Body of pancreas (tissue), 4 donors: ENCODE measurements at places on chromosomes 16 and 17. TPM values are rescaled to one million over a fixed set of nuclear protein-coding genes. Genes with fewer than 3 reads are reported as not detected.

DNA sequence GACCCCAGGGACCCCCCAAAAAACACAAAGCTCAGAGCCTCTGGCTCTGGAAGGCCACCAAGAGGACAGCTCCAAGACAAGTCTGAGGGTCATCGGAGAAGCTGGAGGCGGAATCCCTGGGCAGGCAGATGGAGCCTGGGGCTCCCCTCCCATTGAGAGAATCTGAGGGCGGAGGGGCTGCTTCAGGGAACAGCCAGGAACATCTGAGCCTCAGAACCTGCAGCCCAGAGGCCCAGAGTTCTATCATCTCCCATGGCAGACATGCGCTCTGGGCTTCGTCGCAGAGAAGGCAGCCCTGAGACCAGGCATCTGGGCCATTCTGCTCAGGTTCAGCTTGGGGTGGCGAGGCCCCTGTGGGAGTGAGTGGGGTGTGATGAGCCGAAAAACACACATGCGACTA, 7.1 kb upstream of the SPPL2C start:
- no peak overlapping the region for H3K27ac ChIP-seq
- no peak for DNase-seq
- H3K36me3 ChIP-seq, result no peaks in the 10 kb centered on the region
- H3K4me1 ChIP-seq, result no peaks in the 10 kb centered on the region
- no peak overlapping the region for H3K4me3 ChIP-seq

Gene MYH2
- not detected for total RNA-seq

- no peaks in the 10 kb centered on the region for H3K36me3 ChIP-seq
- no peak for DNase-seq
- no peak overlapping the region for H3K27ac ChIP-seq
- H3K27me3 ChIP-seq, result no peaks in the 10 kb centered on the region
Observed at GRCh38 chr17:16471295-16471694, 20.7 kb downstream of the LRRC75A start.

DNA sequence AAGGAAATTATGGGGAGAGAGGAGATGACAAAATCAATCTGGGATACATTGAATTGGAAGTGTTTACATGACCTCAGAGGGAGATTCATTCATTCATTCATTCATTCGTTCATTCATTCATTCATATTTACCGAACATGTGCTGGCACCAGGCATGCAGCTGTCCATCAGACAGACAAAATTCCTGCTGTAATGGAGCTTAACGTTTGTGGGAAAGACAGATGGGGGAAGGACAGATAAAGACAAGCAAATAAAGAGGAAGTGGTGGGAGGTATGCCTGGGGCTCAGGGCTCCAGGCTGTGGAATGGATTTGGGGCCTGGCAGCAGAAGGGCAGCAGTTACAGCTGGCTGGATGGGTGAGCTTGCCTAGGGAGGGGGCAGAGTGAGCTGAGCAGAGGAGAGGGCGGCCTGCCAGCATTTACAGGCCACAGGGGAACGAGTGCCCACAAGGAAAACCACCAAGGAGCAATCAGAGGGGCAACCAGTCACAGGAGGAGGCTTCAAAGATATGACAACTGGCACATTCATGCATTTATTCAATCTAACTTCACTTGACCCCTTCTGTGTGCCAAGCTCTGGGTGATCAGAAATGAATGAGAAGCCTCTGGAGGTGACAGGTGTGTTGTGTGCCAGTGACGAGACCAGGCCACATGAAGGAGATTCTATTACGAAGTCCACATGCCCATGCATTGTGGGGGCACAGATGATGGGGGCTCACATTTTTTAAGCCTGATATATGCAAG, 48.5 kb downstream of the ARHGAP27 start:
- H3K27ac ChIP-seq, result no peak overlapping the region
- no peaks in the 10 kb centered on the region for H3K36me3 ChIP-seq
- peaks cover 28% of the 10 kb centered on the region for H3K4me1 ChIP-seq
- peak; percentile 34 for DNase-seq
- no peak overlapping the region for H3K4me3 ChIP-seq

Gene GINS3
- total RNA-seq, result 2.6 TPM

DNA sequence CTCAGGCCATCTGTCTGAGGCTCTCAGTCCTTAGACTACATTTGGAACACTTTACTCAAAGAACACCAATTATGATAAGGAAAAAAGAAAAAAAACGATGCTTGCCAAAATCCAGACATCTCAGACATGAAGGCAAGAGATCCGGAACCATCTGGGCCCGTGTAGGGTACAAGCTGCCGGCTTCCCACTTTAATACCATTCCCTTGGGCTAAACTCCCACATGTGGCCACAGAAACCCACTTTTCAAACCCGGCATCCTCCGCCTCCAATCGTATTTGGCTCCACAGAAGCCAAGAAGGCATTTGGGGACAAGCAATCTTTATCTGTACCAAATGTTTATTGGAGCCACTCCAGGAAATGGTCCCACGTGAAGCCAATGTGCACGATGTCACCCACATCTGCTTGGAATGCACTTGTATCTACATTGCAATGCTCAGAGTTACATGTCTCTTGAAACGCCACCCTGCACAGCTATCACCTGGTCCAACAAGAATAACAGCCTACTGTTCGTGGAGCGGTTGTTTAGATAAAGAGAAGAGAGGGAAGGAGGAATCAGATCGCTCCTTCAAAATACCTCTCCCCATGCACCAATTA, 33.5 kb downstream of the XYLT1 start:
- H3K27me3 ChIP-seq, result no peaks in the 10 kb centered on the region
- DNase-seq, result no peak
- H3K4me3 ChIP-seq, result no peak overlapping the region
- H3K4me1 ChIP-seq, result no peaks in the 10 kb centered on the region
